ENCODE measurements at places on chromosomes 1 and 21. TPM values are rescaled to one million over a fixed set of nuclear protein-coding genes. Genes with fewer than 3 reads are reported as not detected.

GRCh38 chr1:199746666-199747384, 280.7 kb upstream of the NR5A2 start:
- no peak overlapping the region for H3K4me3 ChIP-seq
- no peaks in the 10 kb centered on the region for H3K4me1 ChIP-seq
- no peak overlapping the region for H3K27ac ChIP-seq
- H3K36me3 ChIP-seq, result no peaks in the 10 kb centered on the region
- no peaks in the 10 kb centered on the region for H3K27me3 ChIP-seq
- no peak for DNase-seq

- H3K27ac ChIP-seq, result no peak overlapping the region
- no peak for DNase-seq
- H3K4me3 ChIP-seq, result no peak overlapping the region
Observed at GRCh38 chr1:4745560-4745959, 91.2 kb downstream of the AJAP1 start.

DNA sequence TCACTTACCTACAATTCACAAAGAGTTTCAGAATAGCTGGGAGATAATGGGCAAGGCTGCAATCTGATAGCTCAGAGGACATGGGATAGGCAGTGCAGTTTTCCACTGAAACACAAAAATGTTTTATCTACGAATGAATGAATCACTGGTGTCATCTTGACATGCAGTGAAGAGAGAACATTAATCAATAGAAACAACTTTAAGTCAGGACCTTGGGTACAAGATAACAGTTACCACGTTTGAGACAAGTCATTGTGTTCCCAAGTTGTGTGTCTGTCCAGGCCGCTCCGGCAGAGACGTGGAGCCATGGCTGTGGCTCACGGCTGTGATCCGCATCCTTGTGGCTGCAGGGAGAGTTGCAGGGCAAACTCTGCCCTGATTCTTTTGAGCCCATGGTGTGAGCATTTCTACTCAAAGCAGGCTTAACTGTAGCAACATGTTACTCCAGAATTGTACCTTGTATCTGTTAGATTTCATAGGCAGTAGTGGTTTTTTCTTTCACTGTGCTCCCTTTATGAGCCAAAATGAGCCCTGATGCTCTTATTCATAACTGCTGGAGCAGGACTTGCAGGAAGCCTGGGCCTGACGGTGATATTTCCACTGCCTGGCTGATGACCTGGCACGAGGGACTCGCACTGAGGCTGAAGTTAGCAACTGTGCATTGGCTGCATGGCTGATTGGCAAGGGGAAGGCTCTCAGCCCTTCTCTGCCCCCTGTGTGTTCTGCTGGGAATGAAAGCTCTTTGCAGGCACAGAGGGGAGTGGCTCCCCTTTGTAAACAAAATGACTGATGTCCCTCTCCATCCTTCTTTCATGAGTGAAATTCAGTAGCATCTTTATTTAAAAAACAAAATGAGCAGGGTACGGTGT, 465.2 kb downstream of the AJAP1 start:
- H3K4me3 ChIP-seq, result no peak overlapping the region
- H3K27me3 ChIP-seq, result no peaks in the 10 kb centered on the region
- no peaks in the 10 kb centered on the region for H3K36me3 ChIP-seq
- no peak for DNase-seq
- no peaks in the 10 kb centered on the region for H3K4me1 ChIP-seq
- no peak overlapping the region for H3K27ac ChIP-seq

DNA sequence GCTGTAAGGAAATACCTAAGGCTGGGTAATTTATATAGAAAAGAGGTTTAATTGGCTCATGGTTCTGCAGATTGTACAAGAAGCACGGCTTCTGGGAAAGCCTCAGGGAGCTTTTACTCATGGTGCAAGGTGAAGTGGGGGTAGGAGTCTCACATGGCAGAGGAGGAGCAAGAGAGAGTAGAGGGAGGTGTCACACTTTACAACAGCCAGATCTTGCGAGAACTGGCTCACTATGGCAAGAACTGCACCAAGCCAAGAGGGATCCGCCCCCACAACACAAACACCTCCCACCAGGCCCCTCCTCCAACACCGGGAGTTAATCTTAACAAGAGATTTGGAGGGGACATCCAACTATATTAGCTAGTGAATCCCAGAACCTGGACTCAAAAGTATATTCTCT, 135.4 kb upstream of the SOD1 start:
- no peak overlapping the region for H3K27ac ChIP-seq
- no peaks in the 10 kb centered on the region for H3K4me1 ChIP-seq
- no peaks in the 10 kb centered on the region for H3K36me3 ChIP-seq
- H3K4me3 ChIP-seq, result no peak overlapping the region
- H3K27me3 ChIP-seq, result no peaks in the 10 kb centered on the region

The C1orf105 gene
- not detected for total RNA-seq
